Activated CD8-positive, alpha-beta memory T cell treated with anti-CD3 and anti-CD28 coated beads, Interleukin-2, amount 10 ng/mL, durations not matched to agents 7 days and 5 days (primary cell): ENCODE measurements at places on chromosomes 12 and 14. TPM values are rescaled to one million over a fixed set of nuclear protein-coding genes. Genes with fewer than 3 reads are reported as not detected.

The CCND2 gene
- total RNA-seq, result 862 TPM

The LMNTD1 gene
- not detected for total RNA-seq

The NANOG gene
- total RNA-seq, result not detected

DNA sequence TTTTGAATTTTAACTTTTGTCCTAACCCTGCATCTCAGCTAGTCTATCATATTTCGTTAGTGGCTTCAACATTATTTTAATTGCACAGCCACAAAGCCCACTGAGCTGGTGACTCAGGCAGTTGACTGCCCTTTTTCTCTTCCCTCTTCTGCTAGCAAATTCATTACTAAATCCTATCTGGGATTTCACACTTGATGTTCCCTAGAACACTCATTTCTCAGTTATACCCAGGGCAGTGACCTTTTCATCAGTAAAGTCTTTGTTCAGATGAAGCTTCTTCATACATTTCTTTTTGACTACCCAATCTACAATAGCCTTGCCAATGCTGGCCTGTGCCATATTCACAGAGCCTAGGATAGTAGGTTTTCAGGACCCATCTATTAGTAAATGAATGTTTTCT, 107.0 kb downstream of the ATXN7L3B start:
- DNase-seq, result no peak
- no peaks in the 10 kb centered on the region for H3K36me3 ChIP-seq
- no peak overlapping the region for H3K4me3 ChIP-seq
- no peaks in the 10 kb centered on the region for H3K4me1 ChIP-seq

DNA sequence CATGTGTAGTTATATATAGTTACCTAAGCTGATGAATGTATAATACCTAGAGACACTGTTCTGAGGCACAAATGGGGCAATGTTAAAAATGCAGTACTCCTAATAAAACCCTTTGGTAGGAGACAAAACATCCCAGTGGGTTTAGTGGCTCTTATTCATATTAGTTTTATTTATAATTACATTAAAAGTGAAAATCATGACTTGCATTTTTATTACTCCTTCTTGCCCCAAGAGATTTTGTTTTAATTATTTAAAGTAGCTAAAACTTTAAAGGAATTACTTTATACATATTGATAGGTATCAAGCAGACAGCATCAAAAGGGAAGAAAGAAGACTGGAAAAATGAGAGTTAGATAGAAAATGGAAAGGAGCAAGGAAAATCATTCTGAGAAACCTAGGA, 688.6 kb downstream of the GALC start:
- no peaks in the 10 kb centered on the region for H3K4me1 ChIP-seq
- DNase-seq, result no peak
- H3K4me3 ChIP-seq, result no peak overlapping the region
- no peak overlapping the region for H3K27ac ChIP-seq
- no peaks in the 10 kb centered on the region for H3K27me3 ChIP-seq

DNA sequence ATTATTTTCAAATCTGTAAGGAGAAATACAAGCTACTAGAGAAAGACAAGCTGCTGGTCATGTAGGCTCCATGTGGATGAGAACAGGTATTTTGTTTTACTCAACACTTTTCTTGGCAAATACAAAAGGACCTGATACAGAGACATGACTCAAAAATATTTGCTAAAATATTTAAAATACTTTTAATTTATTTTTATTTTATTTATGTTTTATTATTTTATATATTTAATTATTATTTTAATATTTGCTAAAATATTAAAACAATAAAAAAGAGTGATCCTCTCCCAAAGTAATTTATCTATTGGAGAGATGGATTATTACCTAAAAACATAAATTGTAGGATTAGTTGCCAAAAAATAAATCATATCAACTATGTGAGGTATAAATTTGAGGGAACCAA, 808.9 kb upstream of the SEL1L start:
- H3K4me3 ChIP-seq, result no peak overlapping the region
- DNase-seq, result no peak
- H3K27ac ChIP-seq, result no peak overlapping the region
- no peaks in the 10 kb centered on the region for H3K27me3 ChIP-seq
- H3K4me1 ChIP-seq, result no peaks in the 10 kb centered on the region

DNA sequence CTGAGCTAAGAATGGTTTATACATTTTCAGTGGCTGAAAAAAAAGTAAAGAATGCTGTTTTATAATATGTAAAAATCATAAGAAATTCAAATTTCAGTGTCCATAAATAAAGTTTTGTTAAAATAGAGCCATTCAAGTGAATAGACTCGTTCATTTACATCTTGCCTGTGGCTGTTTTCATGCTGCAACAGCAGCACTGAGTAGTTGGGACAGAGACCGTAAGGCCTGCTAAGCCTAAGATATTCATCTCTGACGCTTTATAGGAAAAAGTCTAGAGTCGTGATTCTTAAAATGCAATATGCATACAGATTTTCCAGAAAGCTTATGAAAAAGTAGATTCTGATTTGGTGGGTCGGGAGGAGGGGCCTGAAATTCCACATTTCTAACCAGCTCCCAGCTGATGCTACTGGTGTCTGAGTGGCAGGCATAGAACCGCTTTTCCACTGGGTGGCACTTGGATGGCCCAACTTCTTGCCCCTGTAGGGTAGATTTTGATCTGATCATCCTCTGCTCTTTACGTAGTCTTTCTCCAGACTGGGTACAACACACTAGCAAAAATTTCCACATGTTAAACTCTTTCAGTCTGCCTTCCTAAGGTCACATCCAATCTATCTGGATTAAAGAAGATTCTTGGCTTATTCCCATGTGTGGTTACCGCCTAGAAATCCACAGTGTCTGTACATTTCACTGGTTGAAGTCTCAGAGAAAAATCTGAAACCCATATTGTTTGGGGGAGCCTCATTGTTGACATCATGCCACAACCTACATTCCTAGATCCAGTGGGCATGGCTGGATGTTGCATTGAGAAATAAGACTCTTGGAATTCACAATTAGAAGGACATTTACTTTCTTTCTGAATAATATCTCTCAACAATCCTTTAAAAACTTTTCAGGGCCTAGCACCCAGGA, 151.2 kb downstream of the C12orf75 start:
- H3K36me3 ChIP-seq, result no peaks in the 10 kb centered on the region
- peaks cover 7% of the 10 kb centered on the region for H3K27me3 ChIP-seq
- peaks cover 3% of the 10 kb centered on the region for H3K4me1 ChIP-seq
- DNase-seq, result no peak
- no peak overlapping the region for H3K4me3 ChIP-seq

GRCh38 chr12:6115389-6115788, 9.1 kb downstream of the VWF start:
- peaks cover 7% of the 10 kb centered on the region for H3K4me1 ChIP-seq
- peaks cover 8% of the 10 kb centered on the region for H3K27me3 ChIP-seq
- no peak for DNase-seq
- H3K4me3 ChIP-seq, result no peak overlapping the region
